ENCODE measurements at places on chromosomes 5 and 9.

DNA sequence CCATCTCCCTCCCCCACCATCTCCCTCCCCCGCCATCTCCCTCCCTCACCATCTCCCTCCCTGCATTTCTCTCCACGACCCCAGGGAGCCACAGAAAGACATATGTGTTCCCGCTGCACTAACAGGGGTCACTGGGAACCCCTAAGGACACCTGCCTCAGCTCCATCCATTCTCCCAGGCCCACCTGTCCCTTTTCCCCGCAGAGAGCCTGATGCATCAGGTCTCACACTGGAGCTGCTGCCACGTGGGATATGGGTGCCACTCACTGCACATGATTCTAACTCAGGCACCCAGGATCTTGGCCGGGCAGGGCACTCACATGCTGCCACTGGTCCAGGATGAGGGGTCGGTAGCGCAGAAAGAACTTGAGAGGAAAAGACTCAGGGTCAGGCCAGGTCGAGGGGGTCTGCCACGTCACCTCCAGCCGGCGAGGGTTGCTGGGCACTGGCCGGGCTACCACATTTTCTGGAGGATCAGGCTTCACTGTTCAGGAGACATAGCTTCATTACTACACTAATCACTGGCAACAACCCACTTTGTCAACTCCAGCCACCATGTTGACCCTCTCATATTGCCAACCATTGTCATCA, 33.2 kb upstream of the ENHO start:
- no peak for DNase-seq

DNA sequence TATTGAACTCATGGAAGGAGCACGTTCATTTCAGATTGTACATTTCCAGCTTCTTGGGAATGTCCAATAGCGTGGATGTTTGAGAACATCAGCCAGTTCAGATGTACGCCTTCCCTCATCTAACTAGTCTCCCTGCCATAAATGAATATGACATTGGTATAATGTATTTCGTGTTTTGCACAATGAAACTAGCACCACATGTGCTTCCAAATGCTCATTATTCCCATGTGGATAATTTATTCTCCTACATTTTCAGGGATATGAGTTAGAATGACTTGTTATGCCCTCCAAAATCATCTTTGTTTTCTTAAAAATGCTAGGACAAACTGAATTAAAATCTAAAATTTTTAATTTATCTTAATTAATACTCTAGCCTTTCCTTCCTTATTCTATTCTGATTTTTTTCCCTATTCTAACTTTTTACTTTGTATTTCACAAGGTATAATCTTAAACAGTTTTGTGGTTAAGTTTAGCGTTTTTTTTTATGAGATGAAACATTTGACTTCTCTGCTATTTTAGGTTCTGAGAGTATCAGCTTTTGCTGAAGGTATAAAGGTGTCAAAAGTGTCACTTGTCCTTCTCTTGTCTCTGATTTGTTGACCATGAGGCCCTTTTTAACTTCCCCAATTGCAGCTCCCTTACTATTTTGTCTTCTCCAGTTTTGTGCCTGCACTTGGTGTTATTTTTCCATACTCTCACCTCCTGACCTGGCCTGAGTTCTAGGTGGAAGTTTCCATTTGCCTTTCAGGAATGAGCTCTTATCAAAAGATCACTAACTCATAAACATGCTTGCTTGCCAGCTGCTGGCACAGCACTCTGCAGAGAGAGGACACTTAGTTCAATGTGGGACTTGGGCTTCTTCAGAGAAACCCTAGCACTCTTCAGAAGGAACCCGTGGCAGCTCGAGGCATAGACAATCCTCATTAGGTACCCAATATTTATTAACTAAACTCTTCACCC, 106.8 kb downstream of the FRMD3 start:
- no peak for DNase-seq

DNA sequence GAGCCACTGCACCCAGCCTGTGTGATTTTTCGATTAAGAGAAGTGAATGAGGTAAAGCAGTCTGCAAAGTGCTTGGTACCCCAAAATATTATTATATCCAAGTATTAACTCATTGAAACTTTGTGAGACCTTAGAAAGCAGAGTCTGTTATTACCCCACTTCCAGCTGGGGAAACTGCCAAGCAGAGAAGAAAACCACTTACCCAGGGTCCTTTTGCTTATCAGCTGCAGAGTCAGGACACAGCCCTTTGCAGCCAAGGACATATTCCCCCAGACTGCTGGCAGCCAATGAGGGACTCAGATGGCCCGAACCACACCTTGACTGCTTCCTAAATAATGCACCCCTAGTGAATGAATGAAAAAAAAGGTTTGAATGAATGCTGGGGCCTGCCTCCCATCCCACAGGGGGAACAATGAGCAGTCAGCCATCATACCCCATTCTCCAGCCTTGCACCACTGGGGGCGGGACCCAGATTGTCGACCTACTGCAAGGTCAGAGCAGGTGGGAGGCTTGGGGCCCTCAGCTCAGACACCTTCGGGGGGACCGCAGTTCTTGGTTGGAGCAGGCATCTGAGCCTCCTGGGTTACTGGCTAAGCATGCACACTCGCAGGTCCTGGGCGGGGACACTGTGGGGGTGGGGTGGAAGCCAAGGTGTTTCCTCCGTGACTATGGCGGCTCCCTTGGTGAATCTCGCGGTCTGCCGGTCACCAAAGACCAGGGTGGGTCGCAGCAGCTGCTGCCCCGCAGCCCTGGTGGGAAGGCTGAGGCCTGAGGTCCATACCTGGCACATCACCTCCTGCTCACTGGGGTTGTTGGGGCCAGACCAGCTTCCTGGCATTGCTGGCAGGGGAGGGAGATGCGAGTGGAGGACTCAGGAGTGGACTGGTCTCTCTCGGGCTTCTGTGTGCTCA, 29.7 kb downstream of the PRRT1B start:
- no peak for DNase-seq

DNA sequence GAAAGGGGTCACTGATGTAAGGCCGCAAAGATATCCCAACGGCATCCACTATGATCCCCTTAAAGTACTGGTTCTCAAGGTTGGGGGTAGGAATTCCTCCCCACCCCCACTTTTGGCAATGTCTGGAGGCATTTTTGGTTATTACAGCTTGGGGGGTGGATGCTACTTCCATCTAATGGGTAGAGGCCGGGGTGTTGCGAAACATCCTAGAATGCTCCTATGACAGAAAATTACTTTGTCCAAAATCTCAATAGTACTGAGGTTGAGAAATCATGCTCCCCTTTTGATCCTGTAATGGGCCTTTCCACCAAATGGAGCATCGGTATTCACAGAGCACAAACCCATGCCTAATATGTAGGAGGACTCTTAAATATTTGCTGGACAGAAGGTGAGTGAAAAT, 20.8 kb upstream of the TCERG1 start:
- DNase-seq, result no peak

- no peak for DNase-seq
Observed at GRCh38 chr9:120868339-120868675, 8.7 kb downstream of the PHF19 start.

GRCh38 chr9:134055981-134056461, 11.8 kb downstream of the BRD3 start:
- DNase-seq, result no peak

DNA sequence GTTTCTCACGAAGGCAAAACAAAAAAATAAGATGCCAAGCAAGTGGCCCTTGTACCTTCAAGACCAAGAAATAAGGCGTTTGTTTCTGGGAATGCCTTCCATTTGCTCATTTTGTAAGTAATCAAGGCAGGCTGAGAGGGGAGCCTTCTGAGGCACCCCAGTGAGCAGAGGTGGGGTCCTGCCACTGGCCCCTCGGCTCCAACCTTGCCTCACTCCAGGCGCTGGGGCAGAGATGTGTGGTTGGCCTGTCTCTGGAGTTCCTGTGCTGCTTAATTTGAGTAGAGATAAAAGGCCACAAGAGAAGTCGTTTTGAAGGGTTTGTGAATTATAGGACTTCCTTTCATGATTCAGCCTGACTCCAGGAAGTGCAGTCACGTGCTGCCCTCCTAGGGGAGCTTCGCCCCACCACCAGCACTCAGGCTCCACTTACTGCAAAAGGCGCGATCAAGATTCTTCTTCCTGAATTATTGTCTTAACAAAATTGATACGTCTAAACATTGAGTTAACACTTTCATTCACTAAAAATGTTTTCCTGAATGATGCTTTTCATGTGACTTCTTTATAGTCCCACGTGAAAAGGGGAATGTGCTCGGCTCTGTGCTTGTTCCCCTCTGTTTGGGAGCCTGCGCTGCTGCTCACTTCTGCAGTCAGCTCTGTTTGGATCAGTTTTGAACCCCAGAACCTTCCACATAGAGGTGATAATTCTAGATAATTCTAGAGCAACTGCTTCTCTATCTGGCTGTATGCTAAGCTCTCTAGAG, 13.7 kb downstream of the SYK start:
- no peak for DNase-seq

- no peak for DNase-seq
Observed at GRCh38 chr9:38081356-38082108, 12.5 kb upstream of the SHB start.

- DNase-seq, result no peak
Observed at GRCh38 chr5:88045931-88046461, 222.6 kb downstream of the TMEM161B start.

- DNase-seq, result no peak
Observed at GRCh38 chr9:108536836-108537601, 318.8 kb downstream of the ACTL7B start.

DNA sequence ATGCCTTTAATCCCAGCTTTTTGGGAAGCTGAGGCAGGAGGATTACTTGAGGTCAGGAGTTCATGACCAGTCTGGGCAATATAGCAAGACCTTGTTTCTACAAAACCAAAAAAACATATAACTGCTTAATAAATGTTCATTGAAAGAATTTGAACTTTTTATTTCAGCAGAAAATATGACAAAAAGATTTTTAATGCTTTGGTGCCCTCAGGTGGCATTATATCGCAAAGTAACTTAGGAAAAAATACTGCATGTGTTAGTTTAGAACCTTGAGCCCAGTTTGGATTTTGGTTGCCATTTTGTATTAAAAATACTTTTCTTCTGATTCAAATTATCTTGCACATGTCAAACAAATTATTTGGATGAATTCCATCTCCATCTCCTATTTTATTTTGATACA, 103.2 kb downstream of the GPBP1 start:
- DNase-seq, result no peak

GRCh38 chr5:1468247-1468612, 23.0 kb upstream of the SLC6A3 start:
- DNase-seq, result peak; percentile 32

DNA sequence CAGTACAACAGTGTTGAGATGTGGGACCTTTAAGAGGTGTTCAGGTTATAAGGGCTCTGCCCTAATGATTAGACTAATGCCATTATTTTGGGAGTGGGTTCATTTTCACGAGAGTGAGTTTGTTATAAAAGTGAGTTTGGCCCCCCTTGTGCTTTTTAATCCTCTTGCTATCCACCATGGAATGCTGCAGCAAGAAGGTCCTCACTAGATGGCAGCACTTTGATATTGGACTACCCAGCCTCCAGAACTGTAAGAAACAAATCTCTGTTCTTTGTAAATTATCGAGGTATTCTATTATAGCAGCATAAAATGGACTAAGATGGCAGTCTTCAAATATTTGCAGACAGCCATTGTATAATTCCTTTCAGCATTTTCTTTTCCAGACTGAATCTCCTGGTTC, 212.4 kb downstream of the LRRC70 start:
- DNase-seq, result no peak

DNA sequence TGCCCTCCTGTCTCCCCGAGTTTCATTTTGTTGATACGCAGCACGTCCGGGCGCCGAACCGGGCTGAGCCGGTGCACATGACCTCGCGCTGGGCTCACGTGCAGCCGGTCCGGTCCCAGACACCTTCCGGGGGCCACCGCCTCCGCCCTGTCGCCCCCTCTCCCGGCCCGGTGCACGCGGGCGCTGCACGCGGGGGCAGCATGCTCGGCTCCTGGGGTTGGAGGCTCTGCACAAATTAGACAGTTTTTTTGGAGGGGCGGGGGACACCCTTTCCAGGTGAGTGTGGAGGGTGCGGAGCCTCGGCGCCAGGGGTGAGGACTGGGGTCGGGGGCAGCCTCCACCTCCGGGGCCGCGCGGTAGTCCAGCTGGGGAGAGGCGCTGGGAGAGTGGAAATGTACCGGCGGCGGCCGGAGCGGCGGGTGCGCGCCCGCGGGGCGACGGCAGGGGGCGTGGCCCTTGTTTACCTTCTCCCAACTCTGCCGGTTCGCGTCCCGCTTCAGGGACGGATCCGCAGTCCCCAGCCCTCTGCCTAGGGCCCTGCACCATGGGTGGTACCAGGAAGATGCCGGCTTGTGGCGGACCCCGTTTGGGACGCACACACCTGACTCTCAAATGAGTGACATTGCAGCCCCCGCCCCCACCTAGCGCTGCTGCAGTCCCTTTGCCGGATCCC, 1.1 kb downstream of the JADE2 start:
- peak; percentile 89 for DNase-seq

DNA sequence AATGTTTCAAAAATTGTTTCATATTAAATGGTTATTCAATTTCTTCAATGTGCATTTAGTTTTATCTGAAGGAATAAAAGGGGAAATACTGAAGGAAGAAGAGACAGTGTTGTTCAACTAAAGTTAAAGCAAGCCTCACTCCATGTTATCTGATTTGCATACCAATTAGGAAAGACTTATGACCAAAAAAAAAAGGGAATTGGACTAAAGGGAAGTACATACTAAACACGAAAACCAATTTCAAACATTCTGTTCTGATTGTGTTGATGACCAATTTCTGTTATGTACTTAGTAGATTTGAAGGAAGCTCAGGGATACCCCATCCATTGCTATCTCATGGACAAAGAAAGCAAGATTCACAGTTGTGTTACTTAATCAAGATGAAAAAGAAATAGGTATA, 4.9 kb upstream of the GAPT start:
- no peak for DNase-seq

DNA sequence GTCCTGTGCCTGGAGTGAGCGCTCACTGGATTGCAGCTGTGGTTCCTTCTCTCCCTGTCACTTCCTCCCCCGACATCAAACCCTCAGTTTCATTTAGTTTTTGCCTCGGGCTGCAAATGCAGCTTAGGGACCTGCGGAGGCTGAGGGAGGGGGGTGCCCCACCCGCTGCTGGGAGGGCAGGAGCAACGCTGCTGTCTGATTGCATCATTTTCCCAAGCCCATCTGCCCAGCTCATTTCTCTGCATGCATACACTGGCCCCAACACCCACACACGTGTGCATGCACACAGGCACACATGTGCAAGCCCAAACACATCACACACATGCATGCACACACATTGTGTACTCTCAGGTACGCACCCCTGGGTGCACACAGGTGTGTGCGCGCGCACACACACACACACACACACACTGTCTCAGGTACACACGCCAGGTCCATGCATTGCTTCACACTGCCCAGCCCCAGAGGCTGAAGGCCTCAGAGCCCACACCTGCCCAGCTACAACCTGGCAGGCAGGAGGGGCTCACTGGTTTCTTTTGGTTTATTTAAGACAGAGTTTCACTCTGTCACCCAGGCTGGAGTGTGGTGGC, 3.4 kb downstream of the ASS1 start:
- DNase-seq, result no peak

DNA sequence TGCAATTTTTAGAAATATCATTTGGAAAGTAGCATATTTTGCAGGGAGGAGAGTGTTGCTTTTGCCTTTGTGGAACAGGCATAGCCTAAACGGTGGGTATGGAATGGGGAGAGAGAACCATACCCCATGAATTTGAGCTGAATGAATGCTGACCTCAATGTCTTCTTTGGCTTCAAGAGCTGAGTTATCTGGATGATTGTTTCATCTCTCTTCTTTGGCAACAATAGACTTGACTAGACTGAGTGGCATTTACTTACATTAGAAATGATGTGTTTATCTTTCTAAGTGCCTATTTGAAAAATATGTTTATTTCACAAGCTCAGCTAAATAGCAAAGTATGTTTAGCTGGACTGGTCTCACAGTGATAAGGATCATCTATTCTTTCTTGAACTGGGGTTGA, 42.8 kb downstream of the SPEF2 start:
- DNase-seq, result no peak
